ENCODE measurements at places on chromosomes 13 and 19.
A peak's percentile ranks its signal among the peaks of the same experiment; 100 is the strongest.

DNA sequence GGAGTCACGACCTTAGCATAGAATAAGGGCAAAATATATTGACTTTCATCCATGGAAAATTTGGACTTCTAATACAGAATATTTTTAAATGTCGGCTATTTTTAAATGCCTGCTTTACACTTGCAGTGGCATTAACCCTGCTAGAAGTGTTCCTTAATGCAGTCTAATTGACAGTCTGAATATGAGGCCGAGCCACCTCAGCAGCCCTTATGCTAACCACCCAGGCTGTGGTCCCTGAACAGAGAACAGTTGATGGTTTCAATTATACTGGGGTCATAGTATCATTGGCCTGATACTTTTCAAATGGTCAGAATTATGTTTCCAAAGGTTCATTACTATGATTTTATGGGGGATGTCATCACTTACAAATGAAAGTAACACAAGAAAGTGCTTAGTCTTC is 764.7 kb upstream of the SLITRK1 start:
- DNase-seq = no peak

DNA sequence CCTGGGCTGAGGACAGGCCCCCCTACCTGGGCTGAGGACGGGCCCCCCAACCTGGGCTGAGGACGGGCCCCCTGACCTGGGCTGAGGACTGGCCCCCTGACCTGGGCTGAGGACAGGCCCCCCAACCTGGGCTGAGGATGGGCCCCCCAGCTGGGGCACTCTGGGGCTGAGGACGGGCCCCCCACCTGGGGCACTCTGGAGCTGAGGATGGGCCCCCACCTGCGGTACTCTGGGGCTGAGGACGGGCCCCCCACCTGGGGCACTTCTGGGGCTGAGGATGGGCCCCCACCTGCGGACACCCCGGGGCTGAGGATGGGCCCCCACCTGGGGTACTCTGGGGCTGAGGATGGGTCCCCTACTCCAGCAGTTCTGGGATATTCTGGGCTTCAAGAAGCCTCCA is 65.5 kb downstream of the RASA3 start:
- DNase-seq = no peak

- DNase-seq = peak; percentile 25
Measured at GRCh38 chr13:42272115-42272803, at the start of gene AKAP11. TSS of gene AKAP11 (plus strand) at chr13:42272152. CDS start at chr13:42286349, 14,197 bp downstream.

- no peak for DNase-seq
Measured at GRCh38 chr13:93262729-93263345, 36.2 kb downstream of the GPC6 start.

GRCh38 chr13:33548069-33548468 is 262.5 kb upstream of the STARD13 start:
- no peak for DNase-seq

GRCh38 chr19:38979812-38980211 is 4.3 kb upstream of the FBXO17 start:
- DNase-seq = no peak

DNA sequence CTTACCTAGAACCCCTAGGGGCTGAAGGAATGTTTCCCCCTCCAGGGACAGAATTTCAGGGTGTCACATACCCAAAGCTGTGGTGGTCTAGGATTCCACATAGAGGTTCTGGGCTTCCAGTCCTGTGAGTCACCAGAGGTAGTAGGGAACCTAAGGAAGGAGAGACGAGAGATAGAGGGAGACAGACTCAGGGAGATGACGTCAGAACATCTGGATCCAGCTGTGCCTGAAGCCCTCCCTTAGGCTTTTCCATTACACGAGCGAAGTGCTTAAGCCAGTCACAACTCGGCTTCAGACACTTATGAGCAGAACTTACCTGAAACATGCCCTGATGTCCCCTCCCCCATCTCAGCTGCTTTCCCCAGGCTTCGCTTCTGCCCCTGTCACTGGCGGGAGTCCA is 11.8 kb upstream of the SELENOW start:
- DNase-seq = no peak

GRCh38 chr19:38666663-38667511 is 19.4 kb downstream of the ACTN4 start:
- DNase-seq = no peak

DNA sequence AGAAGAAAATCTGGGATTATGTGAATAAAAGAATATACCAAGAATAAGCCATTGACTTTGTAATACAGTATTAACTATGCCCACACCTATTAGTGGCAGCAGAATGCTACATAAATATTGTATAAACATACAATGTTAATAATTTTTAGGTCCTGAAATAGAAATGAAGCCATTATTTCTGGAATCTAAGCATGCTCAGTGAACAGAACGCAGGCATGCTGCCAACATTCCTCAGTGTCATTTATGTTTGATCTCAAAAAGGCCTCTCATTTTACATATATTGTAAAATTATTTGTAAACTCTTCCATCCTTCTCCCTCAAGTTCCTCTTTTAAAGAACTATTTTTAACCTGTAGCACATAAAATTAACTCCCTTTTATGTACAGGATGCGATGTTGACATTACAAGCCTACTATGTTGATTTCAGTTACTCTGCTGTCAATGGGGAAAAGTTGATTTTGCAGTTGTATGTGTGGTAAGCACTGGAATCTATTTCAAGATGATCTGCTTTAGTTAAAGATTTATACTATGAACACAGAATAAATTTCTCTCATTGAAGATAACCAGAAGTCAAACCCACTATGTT is 118.8 kb downstream of the VWA8 start:
- no peak for DNase-seq

GRCh38 chr19:12278713-12279112 is 16.0 kb downstream of the ZNF44 start:
- DNase-seq = no peak

- no peak for DNase-seq
Measured at GRCh38 chr13:43377973-43378372, 354.6 kb downstream of the DNAJC15 start.

DNA sequence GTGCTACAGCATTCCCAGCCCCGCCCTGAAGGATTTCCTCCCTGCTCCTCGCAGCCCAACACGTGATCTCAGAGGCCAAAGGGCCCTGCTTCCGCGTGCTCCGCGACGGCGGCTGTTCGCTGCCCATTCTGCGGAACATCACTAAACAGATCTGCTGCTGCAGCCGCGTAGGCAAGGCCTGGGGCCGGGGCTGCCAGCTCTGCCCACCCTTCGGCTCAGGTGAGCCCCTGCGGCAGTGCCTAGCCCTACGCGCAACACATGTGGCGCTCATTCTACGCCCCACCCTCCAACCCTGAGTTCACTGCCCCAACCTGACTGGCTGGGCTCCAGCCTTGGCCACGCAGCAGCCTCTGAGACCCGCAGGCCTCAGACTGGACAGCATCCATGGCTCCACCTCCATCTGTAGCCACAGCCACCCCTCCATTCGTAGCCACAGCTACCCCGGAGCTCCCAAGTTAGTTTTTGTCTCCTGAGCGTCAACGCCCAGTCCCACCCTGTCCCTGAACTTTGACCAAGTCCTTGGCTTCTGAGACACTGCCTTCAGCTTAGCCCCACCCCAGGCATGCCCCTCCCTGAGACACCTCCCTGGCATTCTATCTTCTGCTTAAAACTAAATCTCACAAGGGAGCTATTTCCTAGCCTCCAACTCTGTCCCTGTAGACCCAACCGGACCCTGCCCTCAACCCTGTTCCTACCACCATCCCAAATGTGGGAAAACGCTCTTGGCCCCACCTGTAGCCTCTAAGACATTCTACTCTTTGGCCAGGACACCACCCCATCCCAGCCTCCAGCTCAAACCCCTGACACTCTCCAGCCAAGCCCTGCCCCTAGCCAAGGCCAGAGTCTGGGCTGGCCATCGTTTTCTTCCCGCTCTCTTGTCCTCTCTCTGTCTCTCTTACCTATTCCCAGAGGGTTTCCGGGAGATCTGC is 6.4 kb downstream of the LTBP4 start:
- DNase-seq = no peak

GRCh38 chr13:112069061-112069844 is 2.3 kb downstream of the SOX1 start:
- no peak for DNase-seq

- no peak for DNase-seq
Measured at GRCh38 chr13:81762449-81762848, 1421.5 kb upstream of the SPRY2 start.

DNA sequence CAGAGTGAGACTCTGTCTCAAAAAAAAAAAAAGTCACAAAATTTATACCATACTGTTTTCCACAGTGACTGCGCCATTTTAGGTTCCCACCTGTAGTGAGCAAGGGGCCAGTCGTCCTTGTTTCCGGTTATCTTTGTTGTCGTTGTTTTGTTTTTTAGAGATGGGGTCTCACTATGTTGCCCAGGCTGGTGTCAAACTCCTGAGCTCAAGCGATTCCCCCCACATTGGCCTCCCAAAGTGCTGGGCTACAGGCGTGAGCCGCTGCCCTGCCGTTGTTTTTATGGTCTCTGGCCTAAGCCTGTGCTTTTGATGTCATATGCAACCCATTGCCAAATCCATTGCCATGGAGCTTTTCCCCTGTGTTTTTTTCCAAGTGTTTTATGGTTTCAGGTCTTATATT is 3.3 kb downstream of the UPF3A start:
- no peak for DNase-seq

GRCh38 chr13:35843272-35843671 is 287.9 kb downstream of the DCLK1 start:
- no peak for DNase-seq
